ENCODE measurements at places on chromosomes 13 and 19.

- peak; percentile 73 for DNase-seq
Observed at GRCh38 chr19:48933382-48933932, at the start of gene DHDH. TSS of gene DHDH (plus strand) at chr19:48933699. CDS start at chr19:48933722, 23 bp downstream.

DNA sequence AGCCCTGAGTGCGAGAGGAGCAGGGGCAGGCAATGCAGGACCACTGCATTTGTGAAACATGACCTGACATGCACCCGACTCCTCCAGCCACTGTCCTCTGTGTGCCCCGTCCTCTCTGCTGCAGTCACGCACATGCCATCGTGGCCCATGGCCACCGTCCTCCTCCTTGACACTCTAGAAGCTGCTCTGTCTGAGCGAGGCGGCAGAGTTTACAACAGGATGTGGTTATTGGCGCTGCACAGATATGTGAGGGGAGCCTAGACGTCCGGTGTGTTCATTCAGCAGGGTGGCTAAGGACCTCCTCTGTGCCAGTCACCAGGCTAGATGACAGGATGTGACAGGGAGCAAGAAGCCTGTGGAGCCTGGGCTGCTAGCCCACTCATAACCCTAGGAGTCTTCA is 277.8 kb downstream of the FOXO1 start:
- DNase-seq = peak; percentile 53

DNA sequence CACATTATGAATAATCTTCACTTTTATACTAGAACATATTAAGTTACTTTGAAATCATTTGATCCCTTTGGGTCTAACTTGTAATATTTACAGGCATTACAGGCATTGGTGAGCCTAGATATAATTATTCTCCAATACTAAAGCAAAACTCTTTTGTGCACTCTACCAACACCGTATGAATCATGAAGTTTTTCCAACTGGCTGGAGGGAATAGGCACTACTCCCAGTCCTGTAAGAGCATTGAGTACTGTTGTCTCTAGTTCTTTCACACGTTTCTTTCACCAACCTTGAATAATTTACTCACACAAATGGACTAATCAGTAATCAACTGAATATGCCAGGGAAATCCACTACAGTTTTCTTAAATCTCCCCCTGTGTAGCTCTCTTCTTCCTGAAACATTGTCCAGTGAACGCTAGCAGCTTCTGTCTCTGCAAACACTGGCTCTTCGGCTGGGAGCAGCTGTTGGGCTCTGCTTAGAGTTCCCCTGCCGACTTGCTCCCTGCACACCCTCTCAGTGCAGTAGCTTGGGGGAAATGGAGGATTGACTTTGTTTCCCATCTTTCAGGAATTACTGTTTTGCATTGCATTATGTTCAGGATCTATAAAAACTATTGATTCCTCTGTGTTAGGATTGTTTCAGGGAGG is 476.7 kb downstream of the RFC3 start:
- DNase-seq = no peak

DNA sequence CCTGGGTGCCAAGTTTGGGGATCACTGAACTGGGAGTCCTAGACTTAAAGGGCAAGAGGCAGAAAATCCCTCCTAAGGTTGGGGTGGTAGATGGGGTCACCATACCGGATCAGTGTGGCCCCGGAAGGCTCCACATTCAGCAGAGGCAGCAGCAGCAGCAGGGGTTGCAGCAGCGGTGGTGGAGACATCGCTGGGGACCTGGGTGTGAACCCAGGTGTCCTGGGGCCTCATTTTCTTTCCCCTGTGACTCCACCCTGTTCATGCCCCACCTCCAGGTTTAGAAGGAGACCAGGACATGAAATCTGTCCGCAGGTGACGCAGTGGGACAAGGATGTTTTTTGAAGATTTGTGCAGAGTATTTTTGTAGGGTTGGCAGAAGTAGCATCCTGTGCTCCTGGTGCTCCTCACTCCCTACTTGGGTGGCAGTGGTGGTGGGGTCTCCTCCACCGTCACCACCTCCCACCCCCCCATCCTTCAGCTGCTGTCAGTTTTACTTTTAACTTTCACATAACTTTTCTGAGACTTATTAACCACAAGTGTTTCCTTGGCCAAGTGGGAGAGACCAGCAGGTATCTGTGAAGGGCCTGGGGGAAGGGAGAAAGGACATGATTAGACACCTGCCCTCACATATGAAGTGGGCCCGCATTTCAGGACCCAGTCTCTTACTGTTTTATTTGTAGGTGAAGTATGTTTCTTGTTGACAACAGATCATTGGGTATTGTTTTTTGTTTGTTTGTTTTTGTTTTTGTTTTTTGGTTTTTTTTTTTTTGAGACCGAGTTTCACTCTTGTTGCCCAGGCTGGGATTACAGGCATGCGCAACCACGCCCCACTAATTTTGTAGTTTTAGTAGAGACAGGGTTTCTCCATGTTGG is at the start of gene NAPSA:
TSS of gene NAPSA (minus strand) at position 206 of the 873 bp plus-strand sequence. CDS start at position 188, 18 bp downstream.
- DNase-seq = no peak

DNA sequence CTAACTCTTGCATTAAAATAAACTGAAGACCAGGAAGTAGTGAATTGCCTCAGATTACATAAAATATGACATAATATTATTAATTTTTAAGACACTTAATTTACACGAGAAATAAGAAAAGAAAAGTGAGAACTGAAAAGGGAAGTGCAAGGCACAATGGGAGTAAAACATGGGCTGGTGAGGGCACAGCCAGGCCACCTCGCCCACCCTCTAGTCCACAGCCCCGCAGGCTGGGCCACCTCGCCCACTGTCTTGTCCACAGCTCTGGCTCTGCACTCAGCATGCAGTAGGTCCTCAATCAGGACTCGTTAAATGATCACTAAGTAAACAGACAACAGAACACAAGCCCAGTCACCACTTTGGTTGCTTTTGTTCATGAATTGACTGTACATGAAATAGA is 67.8 kb upstream of the ARHGEF7 start:
- DNase-seq = no peak

GRCh38 chr13:70960841-70961443 is 852.7 kb upstream of the KLHL1 start:
- DNase-seq = no peak

GRCh38 chr13:60936281-60936680 is 479.4 kb downstream of the PCDH20 start:
- DNase-seq = no peak

DNA sequence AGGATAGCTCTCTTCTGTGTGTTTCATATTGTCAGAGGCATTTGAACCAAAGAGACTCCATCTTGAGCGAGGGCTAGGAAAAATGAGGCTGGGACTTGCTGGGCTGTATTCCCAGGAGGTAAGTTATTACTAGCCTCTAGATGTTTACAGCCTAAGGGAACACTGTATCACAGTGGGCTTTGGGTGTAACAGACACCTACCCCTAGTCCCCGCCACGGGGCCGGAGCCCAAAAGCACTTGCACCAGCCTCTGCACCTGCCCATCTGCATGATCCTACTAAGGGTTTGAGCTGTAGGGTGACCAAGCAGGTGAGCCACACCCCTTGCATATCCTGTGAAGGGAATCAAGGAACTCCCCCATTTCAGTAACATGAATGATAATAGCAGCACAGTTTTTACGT is 1972.2 kb downstream of the OLFM4 start:
- no peak for DNase-seq

DNA sequence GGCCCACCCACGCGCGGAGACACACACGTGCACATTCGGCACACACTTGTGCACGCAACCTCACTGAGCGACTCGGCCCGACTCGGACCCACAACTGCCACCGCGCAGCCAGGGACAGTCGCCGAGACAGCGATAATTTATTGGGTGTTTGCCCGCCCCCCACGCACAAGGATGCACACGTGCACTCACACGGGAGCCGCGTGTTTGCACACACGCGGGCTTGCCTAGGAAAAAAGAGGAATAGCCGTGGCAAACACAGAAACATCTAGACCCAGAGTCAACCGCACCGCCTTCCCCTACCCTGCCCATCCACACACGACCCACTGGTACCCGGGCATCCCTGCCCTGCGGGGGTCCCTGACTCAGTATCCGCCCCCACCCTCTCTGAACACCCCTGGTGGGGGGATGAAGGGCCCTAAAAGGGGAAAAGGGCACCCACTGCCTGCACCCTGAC is 1.1 kb upstream of the SSBP4 start:
- DNase-seq = no peak

- no peak for DNase-seq
Observed at GRCh38 chr19:7494416-7495098, 5.7 kb upstream of the PEX11G start.

- no peak for DNase-seq
Observed at GRCh38 chr19:17246681-17247425, 1.1 kb upstream of the NR2F6 start.

DNA sequence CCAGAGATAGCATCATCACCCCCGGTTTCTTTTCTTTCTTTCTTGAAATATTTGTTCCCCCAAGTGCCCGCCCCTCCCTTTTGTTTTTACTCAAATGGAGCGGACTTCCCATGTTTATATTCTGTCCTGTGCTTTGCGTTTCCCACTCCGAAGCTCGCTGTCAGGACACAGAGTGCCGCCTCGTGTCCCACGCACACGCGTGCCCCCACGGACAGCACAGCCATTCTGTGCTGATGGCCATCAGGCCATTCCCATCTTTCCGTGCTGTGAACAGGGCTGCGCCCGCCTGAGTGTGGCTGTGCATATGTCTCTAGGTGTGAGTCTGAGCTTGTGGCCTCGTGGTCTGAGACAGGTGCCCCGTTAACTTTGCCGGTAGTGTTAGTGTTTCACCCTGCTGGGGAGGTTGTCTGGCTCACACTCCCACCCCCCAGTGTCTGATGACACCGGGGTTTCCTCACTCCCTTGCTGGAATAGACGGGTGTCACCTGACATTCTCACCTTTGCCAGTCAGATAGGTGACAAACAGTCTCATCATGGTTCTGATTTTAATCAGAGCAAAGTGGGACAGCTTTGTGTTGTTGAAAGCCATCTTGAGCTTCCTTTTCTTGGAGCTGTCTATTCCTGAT is 6.9 kb downstream of the PAK4 start:
- no peak for DNase-seq

DNA sequence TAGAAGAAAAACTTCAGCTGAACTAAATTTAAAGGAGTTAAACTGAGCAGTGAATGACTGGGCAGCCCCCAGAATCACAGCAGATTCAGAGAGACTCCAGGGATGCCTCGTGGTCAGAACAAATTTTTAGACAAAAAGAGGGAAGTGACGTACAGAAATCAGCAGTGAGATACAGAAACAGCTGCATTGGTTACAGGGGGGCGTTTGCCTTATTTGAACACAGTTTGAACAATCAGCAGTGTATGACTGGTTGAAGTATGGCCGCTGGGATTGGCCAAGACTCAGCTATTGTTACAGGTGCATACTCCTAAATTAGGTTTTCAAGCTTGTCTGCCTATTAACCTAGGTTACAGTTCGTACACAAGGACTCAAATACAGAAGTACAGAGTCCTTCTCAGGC is 2.2 kb upstream of the SPRYD7 start:
- no peak for DNase-seq

- no peak for DNase-seq
Observed at GRCh38 chr13:94312511-94313216, 166.8 kb downstream of the DCT start.

DNA sequence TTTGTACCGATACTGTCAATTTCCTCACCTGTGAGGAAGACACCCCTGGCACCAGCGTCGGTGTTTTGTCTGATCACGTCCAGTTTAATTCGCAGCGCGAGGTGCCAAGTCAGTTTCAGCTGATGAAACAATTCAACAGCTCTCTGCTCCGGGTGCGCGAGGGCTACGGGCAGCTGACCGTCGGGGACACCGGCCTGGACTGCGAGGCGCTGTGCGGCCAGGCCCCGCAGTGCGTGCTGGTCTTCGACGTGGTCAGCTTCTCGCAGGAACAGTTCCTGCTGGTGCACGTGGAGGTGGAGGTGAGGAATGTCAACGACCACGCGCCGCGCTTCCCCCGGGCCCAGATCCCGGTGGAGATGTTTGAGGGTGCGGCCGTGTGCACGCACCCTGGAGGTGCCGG is 171.5 kb downstream of the OLFM4 start:
- DNase-seq = no peak

GRCh38 chr13:98353750-98354149 is 176.7 kb upstream of the RNF113B start:
- DNase-seq = no peak

GRCh38 chr19:40133491-40133890 is 42.7 kb upstream of the ZNF780A start:
- no peak for DNase-seq

DNA sequence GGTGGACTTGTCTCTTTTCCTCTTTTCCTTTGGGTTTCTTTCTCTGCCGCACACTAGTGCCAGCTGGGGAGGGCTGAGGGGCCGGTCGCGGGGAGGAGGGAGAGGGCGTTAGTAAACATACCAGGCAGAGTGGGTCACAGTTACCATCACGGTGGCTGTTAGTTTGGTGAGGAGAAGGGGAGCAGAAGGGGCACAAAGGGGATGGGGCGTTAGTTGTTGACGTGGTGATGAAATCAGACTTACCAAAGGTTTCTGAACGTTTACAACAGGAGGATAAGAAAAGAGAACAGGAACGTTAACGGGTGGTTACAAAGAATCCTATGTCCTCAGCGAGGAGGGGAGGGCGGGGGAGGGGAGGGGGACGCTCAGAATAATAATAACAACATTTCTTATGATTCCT is 77.9 kb downstream of the PTPRS start:
- no peak for DNase-seq

- no peak for DNase-seq
Observed at GRCh38 chr19:52542984-52543664, 15.7 kb downstream of the ZNF808 start.

- no peak for DNase-seq
Observed at GRCh38 chr13:30053939-30054338, 203.5 kb upstream of the UBL3 start.

- no peak for DNase-seq
Observed at GRCh38 chr19:1967087-1967608, 26.2 kb downstream of the CSNK1G2 start.

DNA sequence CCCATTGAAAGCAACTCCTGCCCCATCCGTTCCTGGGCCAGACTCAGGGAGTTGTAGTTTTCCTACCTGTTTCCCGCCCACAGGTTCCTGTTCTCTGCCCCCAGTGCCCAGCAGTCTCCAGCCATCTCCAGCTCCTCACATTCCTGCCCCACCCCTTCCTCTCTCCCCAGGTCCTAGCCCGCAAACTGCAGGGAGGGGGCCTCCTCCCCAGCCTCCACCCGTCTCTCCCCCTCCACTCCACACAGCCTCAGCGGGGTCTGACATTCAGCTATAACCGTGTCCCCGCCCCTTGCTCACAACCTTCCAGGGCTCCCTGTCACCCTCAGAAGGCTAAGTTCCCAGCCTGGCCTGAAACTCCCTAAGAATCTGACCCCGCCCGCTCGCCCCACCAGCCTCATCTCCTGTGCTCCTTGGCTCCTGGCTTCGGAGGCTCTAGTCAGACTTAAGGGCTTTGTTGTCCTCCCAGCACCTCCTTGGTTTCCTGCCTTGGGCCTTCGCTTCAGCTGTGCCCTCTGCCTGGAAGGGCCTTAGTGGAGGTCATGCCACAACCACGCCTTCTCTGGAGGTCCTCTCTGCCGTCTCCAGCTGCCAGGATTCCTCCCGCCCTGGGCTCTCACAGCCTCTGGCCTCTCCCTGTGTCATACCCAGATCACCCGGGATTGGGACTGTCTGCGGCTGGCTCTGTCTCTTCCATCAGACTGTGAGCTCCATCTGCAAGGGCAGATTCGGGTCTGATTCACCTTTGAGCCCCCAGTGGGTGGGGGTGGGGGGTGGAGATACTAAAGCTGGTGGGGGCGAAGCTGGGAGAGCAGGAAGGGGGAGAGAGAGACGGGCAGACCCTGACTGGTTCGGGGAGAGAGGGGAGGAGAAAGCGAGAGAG is 5.1 kb upstream of the SPACA6 start:
- no peak for DNase-seq

Measured in stimulated activated CD8-positive, alpha-beta memory T cell treated with anti-CD3 and anti-CD28 coated beads, Interleukin-2, amount 100 ng/mL, for 48 hours (primary cell).